ENCODE measurements at places on chromosomes 11 and 22. TPM values are rescaled to one million over a fixed set of nuclear protein-coding genes. Genes with fewer than 3 reads are reported as not detected.
A peak's percentile ranks its signal among the peaks of the same experiment; 100 is the strongest.

The MAPK1 gene
- 89.6 TPM for total RNA-seq

DNA sequence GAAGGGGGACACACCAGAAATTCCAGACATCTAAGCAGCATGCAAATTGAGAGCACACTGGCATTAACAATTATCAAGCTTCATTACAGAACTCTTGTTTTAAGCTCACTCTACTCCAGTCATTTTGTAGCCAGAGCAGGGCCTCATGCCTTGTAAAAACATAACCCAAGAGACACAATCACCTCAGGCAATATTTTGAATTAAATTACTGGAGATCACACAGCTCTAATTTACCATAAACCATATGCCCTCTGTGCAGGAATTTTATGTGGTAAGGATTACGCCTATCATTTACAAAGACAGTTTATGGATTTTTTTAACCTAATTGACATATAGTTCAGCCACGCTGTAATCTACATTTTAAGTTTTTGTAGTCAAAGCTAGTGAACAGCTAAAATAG, 414.1 kb upstream of the DDI1 start:
- no peaks in the 10 kb centered on the region for H3K27me3 ChIP-seq
- no peaks in the 10 kb centered on the region for H3K4me1 ChIP-seq
- H3K27ac ChIP-seq, result no peak overlapping the region
- H3K36me3 ChIP-seq, result no peaks in the 10 kb centered on the region
- no peak for DNase-seq

DNA sequence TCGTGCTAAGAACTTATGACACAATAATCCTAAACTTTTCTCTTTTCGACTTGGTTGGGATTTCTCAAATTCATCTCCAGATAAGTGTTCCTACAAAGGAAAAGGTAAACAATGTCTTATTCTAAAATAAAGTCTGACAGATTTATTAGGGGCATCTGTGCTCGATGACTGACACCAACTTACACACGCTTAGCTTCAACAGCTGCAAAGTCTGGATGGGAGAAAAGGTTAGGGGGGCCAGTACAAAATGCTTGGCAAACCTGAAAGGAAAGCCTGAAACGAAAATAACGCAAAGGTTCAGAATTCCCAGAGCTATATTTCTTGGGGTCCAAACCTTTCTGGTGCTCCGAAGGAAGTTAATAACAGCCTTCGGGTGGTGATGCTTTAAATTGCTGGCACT, 3.4 kb downstream of the E2F8 start:
- peaks cover 3% of the 10 kb centered on the region for H3K27me3 ChIP-seq
- no peak overlapping the region for H3K27ac ChIP-seq
- no peak for DNase-seq
- no peaks in the 10 kb centered on the region for H3K4me1 ChIP-seq
- no peaks in the 10 kb centered on the region for H3K36me3 ChIP-seq

- H3K27ac ChIP-seq, result no peak overlapping the region
- DNase-seq, result no peak
- no peaks in the 10 kb centered on the region for H3K4me1 ChIP-seq
- H3K4me3 ChIP-seq, result no peak overlapping the region
- H3K36me3 ChIP-seq, result no peaks in the 10 kb centered on the region
Observed at GRCh38 chr22:45629469-45630089, 42.1 kb upstream of the ATXN10 start.

GRCh38 chr11:47392546-47393162, 14.3 kb upstream of the SPI1 start:
- H3K27me3 ChIP-seq, result no peaks in the 10 kb centered on the region
- H3K4me3 ChIP-seq, result no peak overlapping the region
- H3K36me3 ChIP-seq, result no peaks in the 10 kb centered on the region
- no peak overlapping the region for H3K27ac ChIP-seq

GRCh38 chr11:43868852-43869567, 11.6 kb upstream of the ALKBH3 start:
- H3K36me3 ChIP-seq, result no peaks in the 10 kb centered on the region
- H3K27ac ChIP-seq, result peak overlapping the region; percentile 33
- H3K4me1 ChIP-seq, result no peaks in the 10 kb centered on the region

The SEC14L6 gene
- total RNA-seq, result 22.9 TPM

The APOL5 gene
- not detected for total RNA-seq

DNA sequence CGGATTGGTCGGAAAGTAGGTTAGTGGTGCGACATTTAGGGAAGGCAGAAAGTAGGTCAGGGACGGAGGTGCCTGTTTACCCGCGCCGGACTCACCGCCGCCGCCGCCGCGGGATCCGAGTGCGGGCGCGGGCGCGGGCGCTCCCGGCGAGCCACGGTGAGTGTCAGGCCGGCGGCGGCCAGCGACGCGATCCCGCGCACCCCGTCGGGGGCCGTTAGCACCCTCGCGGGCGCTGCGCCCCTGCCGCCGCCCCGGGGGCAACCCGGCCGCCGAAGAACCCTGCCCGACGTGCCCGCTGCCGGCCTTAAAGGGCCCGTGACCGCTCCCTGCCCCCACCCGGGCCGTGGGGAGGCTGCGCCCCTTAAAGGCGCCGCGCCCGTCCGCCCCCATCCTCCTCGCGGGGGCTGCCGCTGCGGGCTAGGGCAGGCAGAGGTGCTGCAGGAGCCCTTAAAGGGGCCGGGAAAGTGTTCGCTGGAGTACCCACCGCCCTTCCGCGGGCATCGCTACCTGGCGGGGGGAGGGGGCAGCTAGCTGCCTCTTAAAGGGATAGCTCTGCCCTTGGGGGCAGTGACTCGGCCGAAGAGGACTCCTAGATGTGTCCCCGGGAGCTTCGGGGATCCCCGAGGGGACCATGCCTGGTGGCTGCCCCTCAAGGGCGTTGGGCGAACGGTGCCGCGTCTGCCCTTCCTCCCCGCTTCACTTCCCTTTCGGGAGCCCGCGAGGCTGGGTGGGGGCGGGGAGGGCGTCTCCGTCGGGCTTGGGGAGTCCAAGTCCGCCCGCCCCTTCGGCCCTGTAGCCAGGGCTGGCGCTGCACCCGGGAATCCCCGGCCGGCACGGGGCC, at the start of gene BMAL1:
BMAL1 (plus strand) TSS at position 23 of the 841 bp plus-strand sequence. CDS start 76,519 bp downstream, outside the sequence.
- no peaks in the 10 kb centered on the region for H3K4me1 ChIP-seq
- no peaks in the 10 kb centered on the region for H3K27me3 ChIP-seq
- H3K36me3 ChIP-seq, result no peaks in the 10 kb centered on the region
- peak; percentile 30 for DNase-seq
- peak within 1 kb of the TSS; percentile 84 for H3K27ac ChIP-seq
- peak within 1 kb of the TSS; percentile 91 for H3K4me3 ChIP-seq

DNA sequence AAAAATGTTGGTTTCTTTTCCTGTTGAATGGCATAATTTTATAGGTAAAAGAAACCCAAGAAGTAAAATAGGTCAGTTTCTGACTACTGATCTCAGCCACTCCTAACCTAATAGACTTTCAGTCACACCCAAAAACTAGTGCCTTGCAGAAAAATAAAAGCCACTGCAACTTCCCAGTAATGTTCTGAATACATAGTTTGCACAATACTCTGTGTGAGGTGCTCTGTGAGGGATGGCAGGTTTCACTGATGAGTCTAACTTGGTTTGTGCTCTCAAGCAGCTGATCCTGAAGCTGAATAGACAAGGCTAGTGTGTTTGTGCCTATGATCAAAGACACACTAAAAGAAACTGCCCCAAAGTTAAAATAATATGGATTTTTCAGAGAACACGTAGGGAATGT, 758.3 kb downstream of the NELL1 start:
- H3K36me3 ChIP-seq, result no peaks in the 10 kb centered on the region
- H3K4me3 ChIP-seq, result no peak overlapping the region
- H3K27ac ChIP-seq, result no peak overlapping the region
- DNase-seq, result no peak
- no peaks in the 10 kb centered on the region for H3K4me1 ChIP-seq

- H3K27me3 ChIP-seq, result no peaks in the 10 kb centered on the region
- no peaks in the 10 kb centered on the region for H3K4me1 ChIP-seq
- H3K36me3 ChIP-seq, result no peaks in the 10 kb centered on the region
- DNase-seq, result no peak
Observed at GRCh38 chr11:61007956-61008896, 36.7 kb downstream of the CD6 start.

- no peak for DNase-seq
- H3K36me3 ChIP-seq, result no peaks in the 10 kb centered on the region
- no peak overlapping the region for H3K27ac ChIP-seq
- no peak overlapping the region for H3K4me3 ChIP-seq
Observed at GRCh38 chr11:6737872-6738466, 33.8 kb downstream of the OR2AG2 start.

GRCh38 chr11:128853559-128853958, 13.5 kb downstream of the KCNJ1 start:
- DNase-seq, result no peak
- no peaks in the 10 kb centered on the region for H3K36me3 ChIP-seq
- no peak overlapping the region for H3K4me3 ChIP-seq
- H3K27ac ChIP-seq, result no peak overlapping the region
- no peaks in the 10 kb centered on the region for H3K4me1 ChIP-seq

The VPREB1 gene
- total RNA-seq, result not detected

DNA sequence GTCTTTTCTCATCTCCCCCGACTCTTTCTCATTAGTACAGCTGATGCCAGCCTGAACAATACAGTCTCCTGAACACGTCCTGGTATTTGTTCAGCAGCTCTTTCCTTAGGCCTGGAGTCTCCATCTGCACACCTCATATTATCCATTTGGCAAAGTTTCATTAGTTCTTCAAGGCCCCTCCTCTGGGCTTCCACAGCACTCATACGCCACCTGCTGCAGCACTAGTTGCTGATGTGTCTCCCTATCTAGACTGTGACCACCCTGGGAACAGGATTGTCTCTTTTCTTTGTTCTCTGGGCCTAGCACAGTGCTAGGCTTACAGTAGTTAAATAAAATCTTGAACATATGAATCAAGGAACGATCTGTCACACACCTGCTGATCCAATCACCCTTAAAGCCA, 17.2 kb downstream of the DCHS1 start:
- no peak overlapping the region for H3K27ac ChIP-seq
- no peak overlapping the region for H3K4me3 ChIP-seq
- no peaks in the 10 kb centered on the region for H3K4me1 ChIP-seq
- DNase-seq, result no peak

DNA sequence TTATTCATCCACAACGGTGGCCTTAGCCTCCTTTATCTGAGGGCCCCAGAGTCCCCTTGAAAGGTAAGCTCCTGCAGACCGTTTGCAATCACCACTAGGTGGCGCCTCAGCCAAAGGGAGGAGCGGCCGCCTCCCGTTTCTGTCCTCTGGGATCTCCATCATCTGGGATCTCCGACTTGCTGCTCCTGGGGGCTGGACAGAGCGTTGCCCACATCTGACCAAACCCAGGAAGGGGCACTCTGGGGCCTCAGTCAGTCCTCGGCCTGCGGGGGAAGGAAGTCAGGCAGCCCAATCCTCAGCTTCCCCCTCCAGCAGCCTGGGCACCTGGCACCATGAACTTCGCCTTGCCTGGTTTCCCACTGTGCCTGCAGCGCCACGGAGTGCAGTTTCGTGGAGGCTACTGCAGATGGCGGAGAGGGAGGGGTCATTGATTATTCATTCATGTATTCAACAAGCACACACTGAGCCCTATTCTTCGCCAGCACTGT, 23.5 kb downstream of the TP53I11 start:
- H3K36me3 ChIP-seq, result no peaks in the 10 kb centered on the region
- DNase-seq, result peak; percentile 60
- H3K27ac ChIP-seq, result no peak overlapping the region
- H3K4me1 ChIP-seq, result no peaks in the 10 kb centered on the region

- no peaks in the 10 kb centered on the region for H3K4me1 ChIP-seq
- no peak overlapping the region for H3K4me3 ChIP-seq
- peaks cover 4% of the 10 kb centered on the region for H3K27me3 ChIP-seq
- no peak for DNase-seq
Observed at GRCh38 chr11:134901955-134902918, 490.2 kb upstream of the B3GAT1 start.

The MMP27 gene
- total RNA-seq, result not detected

DNA sequence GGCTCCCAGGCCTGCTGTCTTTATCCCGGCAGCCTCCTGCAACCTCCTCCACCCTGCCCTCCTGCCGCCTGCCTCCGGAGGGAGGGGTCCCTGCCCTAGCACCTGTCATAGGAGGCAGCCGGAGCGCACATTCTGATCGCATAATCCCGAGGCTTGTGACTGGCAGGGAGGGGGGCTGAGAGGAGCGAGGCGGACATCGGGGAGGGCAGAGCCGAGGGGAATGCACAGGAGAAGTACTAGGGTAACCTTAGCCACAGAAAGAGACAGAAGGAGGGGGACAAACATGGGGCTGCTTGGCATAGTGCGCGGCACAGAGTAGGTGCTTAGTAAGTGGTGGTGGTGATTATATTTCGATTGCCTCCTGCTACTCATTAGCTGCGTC, 9.2 kb upstream of the ALX4 start:
- no peak for DNase-seq
- no peaks in the 10 kb centered on the region for H3K4me1 ChIP-seq
- H3K27me3 ChIP-seq, result peaks cover 64% of the 10 kb centered on the region
- H3K4me3 ChIP-seq, result no peak overlapping the region
- no peak overlapping the region for H3K27ac ChIP-seq

- H3K36me3 ChIP-seq, result no peaks in the 10 kb centered on the region
- DNase-seq, result peak; percentile 60
- peak overlapping the region; percentile 71 for H3K4me3 ChIP-seq
- H3K4me1 ChIP-seq, result peaks cover 12% of the 10 kb centered on the region
Observed at GRCh38 chr11:71446942-71447688, 1.1 kb downstream of the DHCR7 start.

The FZD4 gene
- 34.3 TPM for total RNA-seq
